ENCODE measurements at places on chromosomes 12 and 14.
A peak's percentile ranks its signal among the peaks of the same experiment; 100 is the strongest.

GRCh38 chr14:53183056-53183455 lies 29.9 kb upstream of the DDHD1 start:
- DNase-seq: no peak

GRCh38 chr12:93889516-93890212 lies 212.5 kb downstream of the CRADD start:
- no peak for DNase-seq

- no peak for DNase-seq
Measured at GRCh38 chr12:110780448-110780847, 37.8 kb upstream of the PPP1CC start.

- no peak for DNase-seq
Measured at GRCh38 chr14:41597647-41598046, 9.0 kb upstream of the LRFN5 start.

DNA sequence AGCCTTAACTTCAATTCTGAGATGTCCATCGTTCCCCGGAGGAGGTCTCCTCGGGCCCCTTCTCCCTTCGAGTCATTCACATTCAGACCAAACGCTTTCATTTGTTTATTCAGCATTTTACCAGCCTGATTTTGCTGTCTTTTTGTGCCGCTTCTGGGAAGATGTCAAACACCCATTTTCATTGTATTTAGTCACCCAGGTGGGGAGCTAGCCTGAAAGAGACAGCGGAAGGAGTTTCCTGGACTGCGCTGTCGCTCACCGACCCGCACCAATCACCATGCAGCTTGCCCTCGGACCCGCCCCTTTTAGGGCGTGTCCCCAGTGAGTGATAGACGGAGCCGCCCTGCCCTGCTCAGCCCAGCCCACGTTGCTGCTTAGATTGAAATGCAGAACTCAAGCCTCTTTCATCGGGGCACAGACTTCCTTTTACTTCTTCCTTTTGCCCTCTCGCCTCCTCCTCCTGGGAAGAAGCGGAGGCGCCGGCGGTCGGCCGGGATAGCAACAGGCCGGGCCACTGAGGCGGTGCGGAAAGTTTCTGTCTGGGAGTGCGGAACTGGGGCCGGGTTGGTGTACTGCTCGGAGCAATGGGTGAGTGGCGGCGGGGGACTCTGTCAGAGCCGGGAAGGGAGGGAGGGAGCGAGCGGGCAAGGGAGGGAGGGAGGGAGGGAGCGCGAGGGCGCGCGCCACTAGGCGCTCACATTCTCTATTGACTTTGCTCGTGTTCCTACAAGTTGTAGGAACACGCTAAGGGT lies at the start of gene PAX9:
TSS of gene PAX9 (plus strand) at position 355 of the 752 bp plus-strand sequence. CDS start at position 585, 230 bp downstream.
- DNase-seq: peak; percentile 20

All from DND-41 (cell line).